ENCODE measurements at places on chromosomes 5 and 9. TPM values are rescaled to one million over a fixed set of nuclear protein-coding genes. Genes with fewer than 3 reads are reported as not detected.
A peak's percentile ranks its signal among the peaks of the same experiment; 100 is the strongest.

DNA sequence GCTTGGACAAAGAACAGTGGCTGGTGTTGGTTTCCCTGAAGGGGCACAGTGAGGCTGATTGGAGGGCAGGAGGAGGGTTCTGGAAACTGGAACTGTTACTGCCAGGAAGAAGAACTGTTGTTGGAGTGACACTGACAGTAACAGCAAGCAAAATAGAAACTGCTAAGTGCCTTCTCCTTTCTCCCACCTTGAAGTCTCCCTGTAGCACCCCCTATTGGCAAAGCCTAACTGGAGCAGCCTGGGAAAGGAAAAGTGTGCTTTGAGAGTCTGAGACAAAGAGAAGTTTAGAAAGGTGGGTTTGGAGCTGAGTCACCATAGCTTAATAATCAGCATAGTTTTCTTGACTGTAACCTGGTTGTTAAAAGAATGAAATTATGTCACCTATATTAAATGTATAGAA lies 2.5 kb upstream of the TMEM174 start:
- DNase-seq: peak; percentile 19

GRCh38 chr9:7240569-7241311 lies 483.0 kb downstream of the KDM4C start:
- DNase-seq: no peak

DNA sequence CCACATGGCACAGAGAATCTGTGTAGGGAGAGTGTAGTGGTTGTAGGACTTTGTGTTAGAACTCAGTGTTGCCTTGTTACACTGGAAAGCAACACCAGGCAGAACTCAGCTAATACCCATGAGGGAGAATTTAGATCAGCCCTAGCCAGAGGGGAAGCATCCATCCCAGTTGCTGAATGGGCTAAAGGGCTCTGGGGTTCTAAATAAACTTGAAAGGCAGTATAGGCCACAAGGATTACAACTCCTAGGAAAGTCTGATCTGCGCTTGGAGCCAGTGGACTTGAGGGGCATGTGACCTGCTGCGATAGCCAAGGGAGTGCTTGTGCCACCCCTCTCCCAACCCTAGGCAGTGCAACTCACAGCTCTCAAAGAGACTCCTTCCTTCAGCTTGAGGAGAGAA lies 26.9 kb downstream of the PTGS1 start:
- DNase-seq: no peak

SOHLH1 gene
- total RNA-seq: not detected

FCHSD1 gene
- total RNA-seq: 11.0 TPM

- no peak for DNase-seq
These were observed 111.6 kb downstream of the WNK2 start for GRCh38 chr9:93295456-93296076.

NAIP gene
- total RNA-seq: 0.49 TPM

DNA sequence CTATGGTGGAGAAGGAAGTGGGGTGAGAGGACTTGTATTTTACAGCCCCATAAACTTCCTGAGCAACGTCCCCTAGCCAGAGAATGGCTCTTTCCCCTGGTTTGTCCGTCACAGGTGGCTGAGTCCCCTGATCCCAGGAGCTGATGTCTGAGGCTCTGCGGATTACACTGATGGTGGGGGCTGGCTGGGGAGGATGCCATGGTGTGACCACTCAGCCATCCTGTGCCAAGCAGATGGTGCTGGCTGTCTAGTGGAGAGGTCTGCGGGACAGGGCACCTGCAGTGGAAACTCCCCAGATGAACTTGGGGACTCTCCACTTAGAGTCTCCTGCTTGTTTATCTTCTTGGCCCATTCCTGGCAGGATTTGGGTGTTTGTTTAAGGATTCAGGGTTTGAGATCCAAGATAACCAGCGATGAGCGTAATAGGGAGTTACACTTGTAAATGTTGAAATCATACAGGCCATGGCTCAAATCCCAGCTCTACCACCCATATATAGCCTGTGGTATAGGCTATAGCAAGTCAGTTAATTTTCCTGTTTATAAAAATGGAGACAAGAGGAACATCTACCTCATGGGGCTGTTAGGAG lies 4.7 kb upstream of the PTGS1 start:
- no peak for DNase-seq

EQTN gene
- total RNA-seq: not detected

DNA sequence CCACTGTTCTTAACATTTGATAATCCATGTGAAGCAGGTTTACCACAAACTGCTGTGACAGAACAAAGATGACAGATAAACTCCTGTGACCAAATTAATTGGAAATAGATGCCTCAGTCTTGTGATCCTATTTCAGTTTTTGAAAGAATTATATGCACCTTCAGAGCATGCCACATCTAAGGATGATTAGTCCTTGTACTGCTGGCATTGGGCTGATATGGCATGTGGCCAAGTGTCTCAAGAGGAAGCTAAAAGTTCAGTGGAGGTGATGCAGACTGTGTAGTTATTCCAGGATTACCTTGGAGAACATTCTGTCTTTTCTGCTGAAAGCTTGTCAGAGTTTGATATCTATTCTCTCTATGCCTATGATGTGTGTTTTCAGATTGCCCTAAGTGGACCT lies 314.4 kb upstream of the EFNA5 start:
- no peak for DNase-seq

DNA sequence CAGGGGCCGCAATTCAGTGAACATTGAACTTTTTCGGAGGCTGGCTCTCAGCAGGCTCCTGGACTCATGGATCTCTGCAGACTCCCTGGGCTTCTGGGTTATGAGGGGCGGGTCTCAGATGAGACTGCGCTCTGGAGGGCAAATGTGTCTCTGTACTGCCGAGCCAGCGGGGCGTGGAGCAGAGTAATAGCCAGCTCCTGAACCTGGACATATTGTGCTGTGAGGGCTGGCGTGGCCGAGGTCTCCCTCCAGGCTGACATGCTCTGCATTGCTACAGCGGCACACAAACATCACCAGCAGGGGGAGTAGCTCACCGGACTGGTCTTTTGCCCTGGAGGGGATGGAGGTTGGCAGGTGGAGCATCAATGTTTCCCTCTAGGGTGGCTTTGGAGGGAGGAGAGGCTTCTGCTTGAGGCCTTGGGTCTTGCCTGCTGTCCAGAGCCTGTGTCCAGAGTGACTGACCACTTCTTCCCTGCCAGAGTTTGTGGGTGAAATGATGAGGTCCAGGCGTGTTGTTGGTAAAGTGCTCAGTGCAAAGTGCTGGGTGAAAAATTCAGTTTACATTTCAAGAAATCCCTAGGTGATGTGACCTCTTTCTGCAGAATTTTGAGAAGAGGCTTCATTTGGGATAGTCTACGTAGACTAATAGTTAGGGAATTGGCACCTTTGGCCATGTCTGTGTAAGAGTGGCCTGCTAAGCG lies 10.9 kb upstream of the GADD45G start:
- DNase-seq: peak; percentile 46

DNA sequence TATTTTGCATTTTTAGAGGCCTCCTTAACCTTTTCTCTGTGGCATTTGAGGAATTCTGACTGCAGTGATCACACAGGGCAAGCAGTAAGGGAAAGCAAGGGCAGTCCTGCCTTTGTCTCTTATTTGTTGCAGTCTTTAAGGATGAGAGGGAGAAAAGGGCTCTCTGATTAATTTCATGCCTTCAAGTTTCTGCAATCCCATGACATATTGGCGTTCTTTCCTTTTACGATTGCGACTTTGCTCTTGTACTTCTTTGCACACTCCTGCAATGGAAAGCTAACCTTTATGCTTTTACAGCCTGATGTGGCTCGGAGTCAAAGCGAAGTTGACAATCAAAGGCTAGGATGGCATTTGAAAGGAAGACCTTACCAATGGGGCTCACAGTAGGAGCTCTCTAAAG lies 698.4 kb downstream of the DNAH5 start:
- DNase-seq: no peak

- no peak for DNase-seq
These were observed 401.9 kb upstream of the GRIA1 start for GRCh38 chr5:153088538-153088937.

PCDHB12 gene
- total RNA-seq: 5.6 TPM

DNA sequence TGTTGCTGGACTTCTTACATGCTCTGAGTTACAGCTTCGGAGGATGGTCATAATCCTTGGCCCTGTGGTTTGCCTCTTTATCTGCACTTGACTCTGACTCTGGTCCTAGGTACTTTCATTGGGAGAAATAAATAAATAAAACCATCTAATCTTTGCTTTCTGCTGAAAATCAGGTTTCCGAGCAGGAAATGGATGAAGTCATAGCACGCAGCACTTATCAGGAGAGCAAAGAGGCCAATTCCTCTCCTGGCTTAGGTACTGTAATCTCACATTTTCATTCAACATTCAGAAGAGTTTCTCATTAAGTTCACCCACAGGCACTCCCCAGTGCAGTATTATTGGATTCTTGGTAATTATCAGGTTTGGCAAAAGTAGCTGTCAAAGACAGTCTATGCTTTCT lies 104.7 kb downstream of the GOLPH3 start:
- DNase-seq: no peak

DNA sequence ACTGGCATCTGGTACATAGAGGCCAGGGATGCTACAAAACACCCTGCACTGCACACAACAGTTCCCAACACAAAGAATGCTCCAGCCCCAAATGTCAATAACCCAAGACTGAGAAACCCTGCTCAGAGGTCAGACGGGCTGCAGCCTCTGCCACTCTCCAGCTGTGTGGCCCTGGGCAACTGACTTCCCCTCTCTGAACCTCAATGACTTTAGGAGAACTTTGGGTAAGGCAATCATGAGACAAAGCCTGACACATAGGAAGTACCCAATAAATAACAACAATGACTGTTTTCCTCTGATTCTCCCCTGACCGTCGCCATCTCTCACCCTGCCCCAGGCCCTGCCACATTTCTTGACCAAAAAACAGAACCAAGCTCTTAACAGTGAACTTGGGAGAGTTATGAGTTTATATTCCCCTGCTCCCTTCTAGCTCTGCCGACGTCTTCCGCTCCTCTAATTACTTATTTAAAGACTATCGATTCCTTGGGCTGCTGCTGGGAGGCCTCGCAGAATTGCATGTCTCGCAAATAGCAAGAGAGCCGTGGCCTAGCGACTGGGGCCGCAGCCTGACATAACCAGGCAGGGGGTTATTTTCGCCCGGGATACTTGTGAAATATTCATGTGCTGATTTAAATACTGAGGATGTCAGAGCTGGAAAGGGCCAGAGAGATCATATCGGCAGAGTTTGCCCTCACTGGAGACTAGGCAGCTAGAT lies 24.5 kb upstream of the CRB2 start:
- DNase-seq: no peak

- DNase-seq: no peak
These were observed 110.9 kb downstream of the NTRK2 start for GRCh38 chr9:84780385-84780784.

PPP3R2 gene
- not detected for total RNA-seq

TSSK1B gene
- total RNA-seq: not detected

SEMA4D gene
- total RNA-seq: 4.8 TPM

GRCh38 chr9:6197330-6197729 lies 18.3 kb upstream of the IL33 start:
- no peak for DNase-seq

DNA sequence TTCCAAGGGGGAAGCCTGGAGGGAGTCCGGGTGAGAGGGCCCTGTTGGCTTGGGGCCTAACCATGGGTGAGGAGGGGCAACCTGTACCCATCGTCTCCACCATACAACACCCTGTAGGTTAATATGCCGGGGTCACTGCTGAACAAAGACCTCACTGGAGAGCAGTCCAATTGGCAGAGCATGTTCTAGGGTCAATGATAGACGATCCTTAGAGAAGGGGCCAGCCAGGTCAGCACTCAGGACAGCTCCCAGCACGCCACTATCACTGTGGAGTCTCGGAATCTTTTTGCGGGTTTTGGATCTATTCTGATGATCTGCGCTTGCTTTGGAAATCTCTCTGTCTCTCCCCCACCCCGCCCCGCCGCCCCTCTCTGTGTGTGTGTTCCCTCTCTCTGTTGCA lies 218.4 kb upstream of the MVB12B start:
- DNase-seq: no peak

DNA sequence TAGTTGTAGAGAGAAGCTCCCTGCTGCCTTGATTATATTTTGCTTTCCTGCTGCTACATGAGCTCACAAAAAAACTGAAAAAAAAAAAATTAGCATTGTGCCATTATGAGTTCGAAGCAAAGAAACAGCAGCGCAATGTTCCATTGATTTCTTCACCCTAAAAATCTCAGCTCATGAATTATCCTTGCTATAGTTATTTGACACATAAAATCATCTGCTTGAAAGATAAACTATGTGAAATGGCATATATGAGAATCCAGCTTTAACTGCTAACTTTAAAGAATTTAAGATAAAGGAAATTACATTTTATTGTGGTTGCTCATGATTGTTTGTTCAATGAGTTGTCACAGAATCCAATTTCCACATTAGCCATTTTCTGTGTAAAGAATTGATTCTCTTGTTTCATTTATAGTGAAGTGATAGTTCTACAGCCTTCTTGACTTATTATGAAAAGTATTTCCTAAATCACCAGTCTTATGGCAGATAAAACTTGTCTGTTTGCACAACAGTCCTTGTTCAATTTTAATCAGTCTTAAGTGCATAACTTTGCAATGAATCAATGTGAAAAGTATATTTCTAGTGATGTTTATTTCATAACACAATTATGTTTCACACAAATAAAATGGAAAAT lies 1275.0 kb upstream of the CDH9 start:
- no peak for DNase-seq

GPSM1 gene
- 8.9 TPM for total RNA-seq

DNA sequence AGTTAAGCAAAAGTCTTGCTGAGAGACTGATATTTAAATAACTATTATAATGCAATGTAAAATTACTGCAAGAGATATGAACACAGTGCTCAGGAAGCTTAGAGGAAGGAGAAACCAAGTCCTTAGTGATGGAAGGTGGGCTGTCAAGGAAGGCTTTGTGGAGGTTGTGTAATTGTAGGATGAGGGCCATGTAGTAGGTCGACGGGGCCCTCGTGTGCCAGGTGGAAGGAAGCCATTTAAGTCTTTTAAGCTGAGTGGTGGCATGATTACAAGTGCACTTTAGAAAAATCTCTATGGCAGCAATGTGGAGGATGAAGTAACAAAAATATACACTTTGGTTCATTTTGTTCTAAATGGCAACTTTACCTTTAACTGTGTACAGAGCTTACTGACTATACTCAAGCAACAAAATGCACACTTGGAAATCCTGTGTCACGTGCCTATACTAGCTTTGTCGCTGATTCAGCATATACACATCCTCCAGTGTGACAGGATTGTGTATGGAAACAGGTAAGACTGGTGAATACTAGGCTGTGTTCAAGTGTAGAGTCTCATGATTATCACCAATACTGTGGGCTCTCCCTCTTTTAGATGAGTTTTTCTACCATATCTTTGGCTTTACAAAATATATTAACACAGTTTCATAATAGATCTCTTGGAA lies 78.6 kb downstream of the TMC1 start:
- DNase-seq: no peak

GRCh38 chr5:113119246-113119924 lies 142.8 kb downstream of the DCP2 start:
- DNase-seq: no peak

GRCh38 chr5:154076240-154076922 lies 37.6 kb downstream of the MFAP3 start:
- DNase-seq: no peak

GRCh38 chr5:89034588-89034987 lies 151.6 kb upstream of the MEF2C start:
- DNase-seq: no peak

- no peak for DNase-seq
These were observed 4.2 kb upstream of the FGF18 start for GRCh38 chr5:171415115-171415730.

GRCh38 chr9:73437758-73438157 lies 286.1 kb downstream of the ANXA1 start:
- peak; percentile 52 for DNase-seq

PSMB7 gene
- 507 TPM for total RNA-seq

NMUR2 gene
- total RNA-seq: not detected

FAM170A gene
- total RNA-seq: not detected

MYO10 gene
- 28.7 TPM for total RNA-seq

GRCh38 chr5:78644741-78645300 lies 3.8 kb downstream of the LHFPL2 start:
- no peak for DNase-seq

Measured in H4 (cell line).